ENCODE measurements at places on chromosomes 6 and 20.
A peak's percentile ranks its signal among the peaks of the same experiment; 100 is the strongest.

- peak overlapping the region; percentile 70 for H3K27ac ChIP-seq
- peaks cover 28% of the 10 kb centered on the region for H3K27me3 ChIP-seq
- H3K36me3 ChIP-seq, result peaks cover 6% of the 10 kb centered on the region
- H3K4me3 ChIP-seq, result peak overlapping the region; percentile 81
These were observed 11.7 kb upstream of the ZNF311 start for GRCh38 chr6:29016559-29017427.

GRCh38 chr6:111987295-111987694 is 66.6 kb upstream of the CCN6 start:
- no peak for DNase-seq
- H3K27me3 ChIP-seq, result no peaks in the 10 kb centered on the region
- no peaks in the 10 kb centered on the region for H3K36me3 ChIP-seq

GRCh38 chr6:115891111-115891669 is 169.5 kb downstream of the FRK start:
- H3K4me1 ChIP-seq, result peaks cover 23% of the 10 kb centered on the region
- H3K27ac ChIP-seq, result peak overlapping the region; percentile 74
- H3K4me3 ChIP-seq, result no peak overlapping the region
- no peak for DNase-seq

DNA sequence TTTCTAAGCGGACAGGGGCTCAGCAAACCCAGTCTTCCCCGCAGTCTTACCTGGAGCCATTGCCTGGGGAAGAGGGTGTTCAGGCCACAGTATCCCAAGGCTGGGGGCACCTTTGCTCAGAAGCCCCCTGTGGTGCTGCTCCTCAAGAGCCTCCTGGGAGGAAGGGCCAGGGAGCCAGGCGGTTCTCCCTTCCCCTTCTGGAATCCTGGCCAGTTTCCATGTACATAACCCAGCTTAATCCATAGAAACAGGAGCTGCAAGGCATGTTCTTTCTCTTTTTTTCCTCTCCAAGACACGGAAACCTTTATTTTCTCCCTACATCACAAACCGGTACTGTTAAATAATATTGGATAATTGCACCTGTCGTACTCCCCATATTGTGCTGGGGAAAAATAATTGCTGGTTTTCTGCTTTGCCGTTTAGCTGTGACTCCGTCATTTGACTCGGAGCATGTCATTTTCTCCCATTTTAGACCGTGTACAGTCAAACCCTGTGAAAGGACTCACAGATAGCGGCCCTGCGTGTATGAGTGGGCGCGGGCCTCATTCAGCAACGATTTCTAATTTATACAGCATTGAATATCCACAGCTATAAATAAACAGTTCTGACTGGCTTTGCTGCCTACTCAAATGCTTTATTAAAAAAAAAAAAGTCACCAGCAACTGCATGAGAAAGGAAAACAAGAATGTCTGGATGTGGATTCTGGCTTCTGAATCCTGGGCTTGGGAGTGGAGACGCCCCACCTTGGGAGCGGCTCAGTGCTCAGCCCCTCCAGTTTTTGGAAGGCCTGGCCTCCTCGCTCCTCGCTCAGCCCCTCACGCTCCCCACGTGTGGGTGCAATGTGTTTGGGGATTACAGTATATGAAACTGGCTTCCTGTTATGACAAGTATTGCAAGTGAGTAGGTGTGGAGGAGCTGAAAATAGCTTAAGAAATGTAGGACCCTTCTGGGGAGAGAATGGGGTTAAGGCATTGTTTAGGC is 67.3 kb downstream of the ADTRP start:
- DNase-seq, result no peak
- no peaks in the 10 kb centered on the region for H3K27me3 ChIP-seq
- H3K4me1 ChIP-seq, result peaks cover 59% of the 10 kb centered on the region
- H3K27ac ChIP-seq, result peak overlapping the region; percentile 96

DNA sequence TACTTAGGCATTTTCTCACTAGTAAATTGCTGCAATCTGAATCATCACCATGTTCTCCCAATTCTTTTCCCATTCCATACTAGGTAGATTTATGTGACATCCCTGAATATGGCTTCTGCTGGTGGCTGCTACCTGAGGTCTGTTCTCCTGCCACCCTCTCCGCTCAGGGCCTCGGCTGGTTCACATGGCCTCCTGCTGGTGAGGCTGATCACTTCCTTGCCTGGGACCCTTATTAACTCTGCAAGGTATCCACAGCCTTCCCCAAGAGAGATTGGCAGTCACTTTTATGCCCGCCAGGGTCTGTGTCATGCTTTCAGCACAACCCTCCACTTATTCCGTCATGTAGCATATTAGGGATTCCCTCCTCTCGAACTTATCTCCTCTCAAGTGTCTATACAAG is 424.5 kb upstream of the FLRT3 start:
- H3K4me3 ChIP-seq, result no peak overlapping the region
- H3K27me3 ChIP-seq, result no peaks in the 10 kb centered on the region
- H3K4me1 ChIP-seq, result no peaks in the 10 kb centered on the region
- H3K36me3 ChIP-seq, result no peaks in the 10 kb centered on the region

DNA sequence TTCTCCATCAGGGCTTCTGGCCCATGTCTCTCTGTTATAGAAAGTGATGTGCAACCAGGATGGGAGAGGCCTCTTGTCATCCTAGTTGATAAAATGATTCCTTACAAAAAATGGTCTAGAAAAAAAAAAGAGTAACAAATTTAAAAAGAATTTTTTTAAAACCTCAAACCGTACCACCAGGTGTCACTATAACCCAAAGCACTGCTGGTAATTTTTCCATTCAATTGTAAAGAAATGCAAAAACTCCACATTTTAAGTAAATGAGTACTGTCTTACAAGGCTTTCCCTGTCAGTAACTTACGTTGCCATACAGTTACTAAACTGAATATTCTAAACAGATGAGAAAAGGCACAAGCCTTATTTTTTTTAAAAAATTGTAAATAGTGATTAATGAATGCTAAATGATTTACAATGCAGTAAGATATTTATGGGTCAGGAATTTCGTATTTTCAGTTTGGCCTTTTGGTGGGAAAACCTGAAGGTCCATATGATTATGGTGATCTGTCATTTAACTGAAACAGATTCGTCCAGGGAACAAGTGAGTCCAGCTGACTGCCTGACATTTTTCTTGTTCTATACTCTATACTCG is 95.4 kb downstream of the OGFRL1 start:
- no peak overlapping the region for H3K27ac ChIP-seq
- H3K27me3 ChIP-seq, result peaks cover 7% of the 10 kb centered on the region
- H3K4me1 ChIP-seq, result peaks cover 1% of the 10 kb centered on the region
- no peak for DNase-seq
- no peaks in the 10 kb centered on the region for H3K36me3 ChIP-seq

- no peak overlapping the region for H3K4me3 ChIP-seq
- H3K36me3 ChIP-seq, result no peaks in the 10 kb centered on the region
These were observed 10.8 kb upstream of the GUCA1A start for GRCh38 chr6:42162384-42162783.

DNA sequence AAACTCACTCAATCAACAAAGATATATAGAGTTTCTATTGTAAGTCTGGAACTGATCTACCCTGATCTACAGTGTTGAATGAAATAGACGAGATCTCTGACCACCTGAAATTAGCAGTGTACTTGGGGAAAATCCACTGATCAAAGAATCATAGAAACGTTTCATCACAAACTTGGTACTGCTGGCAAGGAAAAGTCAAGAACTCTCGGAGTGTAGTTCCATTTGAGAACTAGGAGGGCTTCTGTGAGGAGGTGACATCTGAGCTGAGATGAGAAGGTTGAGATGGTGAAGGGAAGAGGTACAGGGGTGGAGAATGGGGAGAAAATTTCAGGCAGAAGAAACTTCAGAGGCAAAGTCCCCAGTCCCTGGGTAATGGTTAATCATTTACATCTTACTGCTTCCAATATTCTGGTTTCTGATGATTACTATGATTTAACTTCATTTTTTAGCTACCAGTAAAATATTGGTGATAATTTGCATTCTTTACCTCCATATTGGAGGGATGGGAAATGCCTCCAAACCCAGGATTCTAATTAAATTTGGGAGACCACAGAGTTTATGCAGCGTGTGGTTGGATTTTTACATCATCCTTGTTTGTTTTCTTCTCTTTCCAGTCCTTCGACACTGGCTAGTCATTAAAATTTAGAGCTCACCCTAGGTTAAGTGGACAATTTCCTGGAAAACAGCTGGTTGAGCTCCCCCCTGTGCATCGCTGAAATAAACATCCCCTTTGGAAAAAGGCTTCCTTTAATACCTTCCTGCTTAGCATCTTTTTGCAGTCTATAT is 191.9 kb downstream of the BCAS1 start:
- no peaks in the 10 kb centered on the region for H3K36me3 ChIP-seq
- H3K4me3 ChIP-seq, result no peak overlapping the region
- no peak overlapping the region for H3K27ac ChIP-seq
- H3K4me1 ChIP-seq, result peaks cover 34% of the 10 kb centered on the region
- DNase-seq, result no peak

- H3K27me3 ChIP-seq, result no peaks in the 10 kb centered on the region
- peak overlapping the region; percentile 62 for H3K27ac ChIP-seq
- no peak overlapping the region for H3K4me3 ChIP-seq
These were observed 25.0 kb downstream of the TTK start for GRCh38 chr6:80029470-80029869.

DNA sequence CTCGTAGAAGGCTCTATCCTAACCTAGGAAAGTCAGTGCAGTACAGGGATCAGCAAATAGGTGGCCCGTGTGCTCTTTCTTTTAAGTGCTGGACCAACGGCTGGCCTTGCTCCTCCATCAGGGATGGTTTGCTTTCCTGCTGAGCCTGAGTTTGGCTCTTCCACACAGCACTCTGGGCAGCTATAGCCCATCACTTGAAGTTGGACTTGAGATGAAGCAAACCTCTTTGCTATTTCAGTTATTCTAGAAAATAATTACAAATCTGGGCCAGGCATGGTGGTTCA is 66.9 kb upstream of the KCNK16 start:
- no peaks in the 10 kb centered on the region for H3K36me3 ChIP-seq
- no peak overlapping the region for H3K4me3 ChIP-seq
- no peak for DNase-seq

DNA sequence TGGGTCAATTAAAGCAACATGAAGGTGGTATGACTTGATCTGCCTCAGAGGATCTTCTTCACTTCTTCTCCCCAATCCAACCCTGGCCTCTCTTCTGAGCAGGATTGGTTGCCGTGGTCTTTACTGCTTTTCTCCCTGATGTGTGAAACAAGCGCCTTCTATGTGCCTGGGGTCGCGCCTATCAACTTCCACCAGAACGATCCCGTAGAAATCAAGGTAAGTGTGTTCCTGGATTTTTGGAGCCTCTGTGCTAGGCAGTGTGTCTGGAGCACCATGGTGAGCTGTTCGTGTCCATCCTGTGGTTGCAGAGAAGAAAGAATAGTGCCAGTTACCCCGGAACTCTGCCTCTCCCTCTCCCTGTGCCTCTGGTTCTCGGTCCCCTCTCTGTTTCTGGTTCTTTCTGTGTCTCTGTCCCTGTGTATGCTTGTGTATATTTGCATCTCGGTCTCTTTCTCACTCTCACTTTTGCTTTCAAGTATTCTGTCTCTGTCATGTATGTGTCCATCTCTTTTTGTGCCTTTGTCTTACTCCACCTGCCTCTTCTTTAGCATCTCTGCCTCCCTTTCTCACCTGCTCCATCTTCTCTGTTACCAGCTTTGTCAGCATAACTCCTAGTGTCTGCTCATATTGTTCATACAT is 23.5 kb downstream of the TM9SF4 start:
- DNase-seq, result no peak
- H3K27me3 ChIP-seq, result no peaks in the 10 kb centered on the region
- H3K4me1 ChIP-seq, result peaks cover 5% of the 10 kb centered on the region
- peak overlapping the region; percentile 2 for H3K27ac ChIP-seq
- no peak overlapping the region for H3K4me3 ChIP-seq

GRCh38 chr20:39253051-39253755 is 291.1 kb downstream of the DHX35 start:
- H3K36me3 ChIP-seq, result no peaks in the 10 kb centered on the region
- DNase-seq, result no peak
- no peaks in the 10 kb centered on the region for H3K27me3 ChIP-seq
- H3K4me1 ChIP-seq, result no peaks in the 10 kb centered on the region
- no peak overlapping the region for H3K4me3 ChIP-seq
- H3K27ac ChIP-seq, result no peak overlapping the region

GRCh38 chr20:56428881-56429280 is 16.8 kb downstream of the CASS4 start:
- peak overlapping the region; percentile 89 for H3K27ac ChIP-seq
- no peak overlapping the region for H3K4me3 ChIP-seq
- H3K36me3 ChIP-seq, result peaks cover 37% of the 10 kb centered on the region
- DNase-seq, result no peak
- H3K27me3 ChIP-seq, result no peaks in the 10 kb centered on the region

DNA sequence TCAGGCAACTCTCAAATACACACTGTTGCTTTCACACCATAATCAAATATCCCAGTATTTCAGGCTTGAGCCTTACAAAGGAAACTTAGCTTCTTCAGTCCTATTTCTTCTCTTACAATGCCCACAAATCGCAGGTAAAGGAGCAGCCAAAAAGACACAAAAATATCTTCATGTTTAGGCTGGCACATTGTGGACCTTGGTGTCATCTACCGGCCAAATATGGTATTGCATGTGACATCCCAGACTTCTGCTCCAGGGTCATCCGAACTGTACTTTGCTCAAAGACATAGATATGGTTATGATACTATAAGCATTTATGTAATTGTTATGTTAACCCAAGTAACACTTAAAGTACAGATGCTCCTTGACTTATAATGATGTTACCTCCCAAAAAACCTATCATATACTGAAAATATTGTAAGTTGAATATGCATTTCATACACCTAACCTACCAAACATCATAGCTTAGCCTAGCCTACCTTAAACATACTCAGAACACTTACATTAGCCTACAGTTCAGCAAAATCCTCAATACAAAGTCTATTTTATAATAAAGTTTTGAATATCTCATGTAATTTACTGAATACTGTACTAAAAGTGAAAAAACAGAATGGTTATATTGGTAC is 4.6 kb downstream of the OR2H2 start:
- no peaks in the 10 kb centered on the region for H3K4me1 ChIP-seq
- no peak overlapping the region for H3K27ac ChIP-seq
- H3K4me3 ChIP-seq, result no peak overlapping the region

DNA sequence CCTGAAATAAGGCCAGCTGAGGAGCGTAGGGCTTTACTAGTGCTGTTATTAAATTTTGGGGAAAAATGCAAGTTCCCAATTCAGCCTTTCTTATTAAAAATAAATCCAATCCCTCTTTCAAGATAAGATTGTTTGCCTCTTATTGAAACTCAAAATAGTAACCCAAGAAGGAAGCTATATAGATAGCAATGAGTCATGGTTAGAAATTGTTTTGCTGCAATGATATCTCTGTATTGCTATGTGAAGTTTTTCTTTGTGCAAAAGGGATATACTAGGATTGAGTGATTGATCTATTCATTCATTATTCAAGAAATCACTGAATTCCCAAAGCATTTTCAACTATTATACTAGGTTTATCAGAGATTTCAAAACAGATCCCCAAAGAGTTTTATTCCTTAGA is 93.0 kb upstream of the HDAC2 start:
- no peak overlapping the region for H3K27ac ChIP-seq
- H3K27me3 ChIP-seq, result peaks cover 4% of the 10 kb centered on the region
- no peak for DNase-seq
- H3K36me3 ChIP-seq, result no peaks in the 10 kb centered on the region
- H3K4me1 ChIP-seq, result no peaks in the 10 kb centered on the region

All from activated T-helper 2 cell treated with anti-CD3 and anti-CD28 coated beads, Interferon-gamma antibody, Interleukin-2, Interleukin-4, amounts not matched to agents 10 μg/mL and 5 μg/mL and 100 μg/mL, durations not matched to agents 14 hours and 24 hours and 36 hours (primary cell).